Stimulated activated CD8-positive, alpha-beta memory T cell treated with anti-CD3 and anti-CD28 coated beads, Interleukin-2, amount 100 ng/mL, for 1 hour (primary cell): ENCODE measurements at places on chromosomes 2 and 18.

DNA sequence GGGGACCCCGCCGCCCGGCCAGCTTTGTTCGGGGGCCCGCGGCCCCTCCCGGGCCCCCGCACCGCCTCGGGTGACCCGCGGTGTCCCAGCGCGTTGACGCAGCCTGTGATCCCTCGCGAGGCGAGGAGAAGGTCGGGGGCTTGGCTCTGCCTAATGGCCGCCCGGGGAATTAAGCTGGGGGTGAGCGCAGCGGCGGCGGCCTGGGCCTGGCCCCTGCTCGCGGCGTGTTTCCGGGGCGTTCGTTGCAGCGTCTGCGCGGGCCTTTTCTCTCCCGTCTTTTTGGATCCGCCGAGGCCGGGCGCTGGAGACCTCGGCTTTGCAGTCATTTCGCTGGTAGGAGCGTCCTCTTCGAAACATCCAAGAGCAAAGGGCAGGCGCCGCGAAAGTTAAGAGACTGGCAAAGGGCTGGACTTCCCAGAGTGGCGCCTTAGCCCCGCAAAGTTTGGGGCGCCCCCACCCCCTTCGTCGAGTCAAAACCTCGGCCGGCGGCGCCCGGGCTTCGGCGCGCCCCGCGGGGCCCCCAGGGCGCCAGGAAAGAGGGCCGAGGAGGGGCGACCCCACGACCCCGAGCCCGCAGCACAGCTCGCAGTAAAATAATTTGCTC, 1.3 kb downstream of the SALL3 start:
- no peak for DNase-seq

GRCh38 chr2:37631698-37632097, 39.7 kb downstream of the CDC42EP3 start:
- no peak for DNase-seq

GRCh38 chr2:74566076-74566753, 11.7 kb downstream of the DOK1 start:
- DNase-seq = no peak

- no peak for DNase-seq
Measured at GRCh38 chr2:110099471-110100225, 16.0 kb downstream of the MALL start.

GRCh38 chr18:54616220-54616848, 25.3 kb downstream of the DYNAP start:
- DNase-seq = no peak

DNA sequence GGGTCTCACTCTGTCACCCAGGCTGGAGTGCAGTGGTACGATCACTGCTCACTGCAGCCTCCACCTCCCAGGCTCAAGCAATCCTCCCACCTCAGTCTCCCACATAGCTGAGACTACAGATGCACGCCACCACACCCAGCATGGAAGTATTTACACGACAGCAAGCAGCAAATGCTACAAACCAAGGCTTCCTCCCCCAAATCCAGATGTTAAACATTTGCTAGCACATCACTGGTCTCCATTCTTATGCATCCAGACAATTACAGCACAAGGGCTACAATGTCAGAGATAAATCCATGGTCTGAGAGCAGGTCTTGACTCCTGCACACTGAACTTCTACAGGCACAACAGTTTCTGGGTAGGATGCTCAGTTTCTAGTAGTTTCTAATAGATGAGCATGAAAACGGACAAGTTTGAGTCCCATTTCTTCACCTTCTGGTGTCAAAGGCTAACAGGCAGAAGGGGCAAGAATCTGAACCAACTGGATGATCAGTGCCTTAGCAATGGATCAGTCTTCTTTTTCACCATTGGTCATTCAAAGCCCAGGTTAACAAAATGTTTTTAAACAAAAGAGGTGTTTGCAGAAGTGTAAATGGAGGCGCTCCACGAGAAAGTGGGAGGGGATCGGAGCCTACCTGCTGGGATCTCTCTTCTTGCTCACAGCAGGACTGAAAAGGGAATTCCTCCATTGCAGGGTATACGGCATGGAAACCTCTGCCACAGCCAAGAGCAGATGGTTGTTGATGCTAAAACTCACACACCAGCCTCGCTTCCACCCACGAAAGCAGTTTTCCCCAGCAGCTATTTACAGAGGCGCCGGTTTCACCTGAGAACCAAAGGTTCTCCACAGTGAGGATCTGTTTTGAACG, 135.0 kb upstream of the ARL4C start:
- DNase-seq = no peak

GRCh38 chr2:133553251-133553650, 15.0 kb downstream of the NCKAP5 start:
- DNase-seq = no peak

GRCh38 chr18:58303363-58303762, 259.3 kb downstream of the NEDD4L start:
- no peak for DNase-seq

DNA sequence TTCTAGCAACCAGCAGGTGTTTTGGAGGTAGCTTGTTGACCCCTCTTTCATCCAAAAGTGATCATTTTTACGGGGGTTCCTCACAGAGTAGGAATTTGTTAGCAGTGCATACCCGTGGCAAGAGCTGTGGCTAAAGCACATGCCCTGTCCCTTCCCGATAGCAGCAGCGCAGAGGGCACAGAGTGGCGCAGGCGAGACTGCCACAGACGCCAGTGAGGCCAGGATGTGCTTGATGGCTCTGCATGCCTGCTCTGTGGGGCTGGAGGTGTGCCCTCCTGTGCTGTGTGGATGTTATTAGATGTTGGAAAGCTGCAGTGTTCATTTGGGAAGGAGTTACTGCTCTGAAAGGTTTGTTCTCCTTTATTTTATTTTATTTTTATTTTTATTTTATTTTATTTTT, 153.6 kb downstream of the FAM210A start:
- no peak for DNase-seq

- no peak for DNase-seq
Measured at GRCh38 chr18:34033968-34034367, 190.7 kb downstream of the NOL4 start.

- DNase-seq = no peak
Measured at GRCh38 chr2:80092474-80092873, 212.1 kb downstream of the LRRTM1 start.

GRCh38 chr2:219769090-219769910, 141.9 kb downstream of the SLC4A3 start:
- no peak for DNase-seq

DNA sequence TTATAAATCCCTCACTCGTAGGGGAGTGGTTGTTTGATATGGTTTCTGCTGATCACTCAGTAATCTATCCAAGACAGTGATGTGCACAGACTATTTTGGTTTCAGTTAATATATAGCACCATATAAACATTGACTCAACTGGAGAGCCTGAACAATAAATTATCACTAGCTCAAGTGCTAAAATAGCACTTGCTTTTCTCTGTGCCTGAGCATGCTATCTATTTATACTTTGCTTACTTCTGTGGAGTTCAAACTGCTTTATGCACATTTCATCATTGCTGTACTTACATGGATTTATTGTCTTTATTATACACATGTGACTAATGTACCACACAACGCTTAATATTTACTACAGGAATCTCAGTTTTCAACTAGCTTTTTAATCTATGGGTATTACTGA, 133.6 kb downstream of the BCL2 start:
- DNase-seq = no peak

DNA sequence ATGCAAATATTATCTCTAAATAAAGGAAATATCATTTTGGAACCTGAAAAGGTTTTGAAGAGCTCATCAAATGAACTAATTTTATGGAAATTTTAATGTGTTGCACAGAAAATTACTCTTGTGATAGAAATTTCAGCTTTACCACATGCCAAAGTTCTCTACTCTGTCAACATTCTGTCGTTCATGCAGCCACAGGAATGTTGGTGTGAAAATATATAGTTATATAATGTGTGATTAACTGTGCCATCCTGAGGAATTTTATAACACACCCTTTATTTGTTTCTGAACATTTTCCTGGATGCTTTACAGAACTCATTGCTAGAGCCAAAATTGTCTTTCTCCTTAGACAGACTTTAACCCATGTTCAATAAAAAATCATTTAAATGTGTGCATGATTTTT, 202.5 kb upstream of the SLC8A1 start:
- DNase-seq = no peak

- no peak for DNase-seq
Measured at GRCh38 chr2:160703648-160704585, 210.3 kb upstream of the RBMS1 start.

- DNase-seq = peak; percentile 1
Measured at GRCh38 chr2:190578158-190579057, 43.9 kb upstream of the NEMP2 start.

DNA sequence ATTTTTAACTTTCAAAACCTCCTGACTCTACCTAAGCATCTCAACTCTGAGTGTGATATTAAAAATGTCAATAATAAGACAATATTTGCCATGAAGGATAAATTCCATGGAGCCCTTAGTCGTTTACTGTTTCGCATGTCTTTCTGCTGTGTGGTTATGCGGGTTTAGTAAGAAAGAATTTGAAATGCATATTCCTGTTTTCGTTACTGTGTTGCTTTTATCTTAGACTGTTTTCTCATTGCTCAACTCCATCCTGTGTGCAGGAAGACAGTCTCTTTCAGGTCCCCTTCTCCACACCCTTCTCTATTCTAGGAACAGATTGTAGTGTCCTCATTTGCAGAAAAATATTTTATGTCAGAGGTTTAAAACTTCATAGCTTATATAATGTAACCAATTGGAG, 82.5 kb upstream of the MAP3K20 start:
- no peak for DNase-seq

DNA sequence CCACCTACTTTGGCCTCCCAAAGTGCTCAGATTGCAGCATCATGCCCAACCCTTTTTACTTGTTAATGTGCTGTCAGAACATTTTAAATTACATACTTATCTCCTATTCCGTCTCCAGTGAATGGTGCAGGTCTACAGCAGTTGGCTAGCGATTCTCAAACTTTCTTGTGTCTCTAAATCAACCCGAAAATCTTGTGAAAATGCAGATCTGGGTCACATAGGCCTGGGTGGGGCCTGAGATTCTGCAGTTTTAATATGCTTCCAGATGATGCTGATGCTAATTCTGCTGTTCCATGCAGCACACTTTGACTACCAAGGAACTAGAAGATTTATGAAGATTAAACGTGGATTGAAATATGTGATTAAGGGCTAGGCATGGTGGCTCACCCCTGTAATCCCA, 14.8 kb upstream of the ACSL3 start:
- DNase-seq = no peak

GRCh38 chr2:241469746-241470145, 38.6 kb downstream of the STK25 start:
- no peak for DNase-seq

DNA sequence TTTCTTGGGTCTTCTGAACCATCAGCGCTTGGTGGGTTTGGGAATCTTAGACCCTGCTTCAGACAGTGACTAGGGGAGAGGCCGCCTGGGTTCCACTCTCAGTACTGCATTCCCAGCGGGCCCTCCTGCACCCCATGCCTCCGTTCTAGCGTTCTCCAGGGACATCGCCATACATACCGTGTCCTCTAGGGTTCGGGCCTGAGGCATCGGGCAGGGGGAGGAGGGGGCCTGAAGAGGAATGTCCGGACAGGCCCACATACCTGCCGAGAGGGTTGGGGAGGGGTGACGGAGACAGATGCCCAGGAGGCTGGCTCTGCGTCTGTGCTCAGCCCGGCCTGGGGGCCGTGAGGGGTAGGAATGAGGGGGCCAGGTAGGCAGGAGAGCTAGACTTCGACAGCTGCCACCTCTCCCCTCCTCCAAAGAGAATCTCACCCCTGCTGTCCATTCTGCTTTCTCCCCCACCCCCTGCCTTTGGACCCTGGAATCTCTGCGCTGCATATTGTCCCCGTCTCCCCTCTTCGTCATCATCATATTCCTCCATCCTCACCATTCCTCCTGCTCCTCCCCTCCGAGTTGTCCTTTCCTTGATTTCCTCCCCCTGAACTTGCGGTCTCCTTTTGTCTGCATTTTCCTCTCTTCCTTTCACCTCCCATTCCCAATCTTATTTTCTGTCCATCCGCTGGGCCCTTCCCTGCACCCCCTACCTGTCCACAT, 7.8 kb upstream of the WNT10A start:
- no peak for DNase-seq

DNA sequence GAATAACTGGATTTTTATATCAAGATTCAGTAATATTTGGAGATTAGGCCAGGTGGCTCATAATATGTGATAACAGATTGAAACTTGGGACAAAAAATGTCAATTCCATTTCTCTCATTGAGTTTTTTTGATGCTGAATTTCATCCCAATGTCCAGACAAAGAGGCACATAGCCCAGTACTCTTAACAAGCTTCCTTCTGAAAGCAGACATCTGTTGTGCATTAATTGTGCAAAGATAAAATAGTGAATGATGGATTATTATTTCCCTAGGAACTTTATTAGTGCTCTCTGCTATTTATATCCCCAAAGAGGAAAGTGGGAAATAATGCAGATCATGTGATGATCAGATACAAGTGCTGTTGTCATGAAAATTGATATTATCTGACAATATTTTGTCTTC, 234.1 kb downstream of the CCDC102B start:
- no peak for DNase-seq

GRCh38 chr2:230218421-230218820, 1.4 kb downstream of the SP110 start:
- DNase-seq = no peak

GRCh38 chr18:12456441-12456840, 48.7 kb downstream of the PRELID3A start:
- DNase-seq = no peak

DNA sequence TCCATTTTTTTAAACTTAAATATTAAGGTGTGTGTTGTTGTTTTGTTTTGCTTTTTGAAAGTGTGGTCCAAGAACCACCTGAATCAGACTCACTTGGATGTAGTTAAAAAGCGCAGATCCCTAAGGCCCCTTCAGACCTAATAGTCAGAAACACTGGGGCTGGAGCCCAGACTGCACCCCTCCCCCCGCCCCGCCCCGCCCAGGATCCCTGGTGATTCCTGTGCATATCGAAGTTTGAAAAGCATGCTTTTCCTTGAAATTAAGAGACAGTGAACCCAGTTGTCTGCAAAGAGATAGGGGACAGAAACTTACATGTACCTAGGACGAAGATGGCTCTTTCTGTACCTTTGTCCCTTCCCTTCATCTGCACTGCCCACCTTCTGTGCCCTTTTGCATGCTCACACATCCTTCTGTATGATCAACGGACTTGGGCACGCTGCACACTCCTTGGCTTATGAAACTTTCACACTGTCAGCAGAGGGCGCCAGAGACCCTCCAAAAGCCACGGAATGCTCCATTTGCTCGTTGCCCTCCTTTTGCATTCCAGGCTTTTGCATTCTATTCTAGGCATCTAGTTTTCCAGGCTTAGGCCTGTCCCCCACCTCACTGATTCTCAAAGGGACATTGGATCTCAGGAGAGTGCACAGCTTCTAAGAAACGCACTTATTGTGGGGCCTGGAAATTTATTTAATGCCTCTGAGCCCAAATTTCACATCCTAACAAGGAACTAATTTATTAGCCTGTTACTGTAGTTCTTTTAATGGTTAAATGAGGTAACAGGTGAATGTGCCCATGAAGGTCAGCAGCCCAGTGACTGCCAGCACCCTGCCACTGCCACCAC, 32.8 kb upstream of the SLC14A1 start:
- peak; percentile 61 for DNase-seq

DNA sequence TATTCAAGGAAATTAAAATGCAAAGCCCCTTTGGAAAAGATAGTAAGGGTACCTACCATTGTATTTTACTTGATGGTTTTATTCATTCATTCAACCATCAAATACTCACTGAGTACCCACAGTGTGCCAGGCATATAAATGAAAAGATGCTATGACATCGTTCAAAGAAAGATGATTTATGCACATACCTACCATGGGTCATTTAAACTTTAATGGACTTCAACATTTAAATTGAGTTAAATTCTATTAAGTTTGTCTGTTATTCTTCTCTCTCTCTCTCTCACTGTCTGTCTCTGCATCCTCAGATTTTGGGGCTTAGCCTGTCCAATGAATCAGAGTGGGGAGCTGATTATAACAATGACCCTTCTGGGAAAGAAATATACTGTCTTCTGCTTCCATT, 87.9 kb downstream of the CERS6 start:
- no peak for DNase-seq
